ENCODE measurements at places on chromosomes 7 and 10. TPM values are rescaled to one million over a fixed set of nuclear protein-coding genes. Genes with fewer than 3 reads are reported as not detected.

The MYO1G gene
- total RNA-seq, result 0.63 TPM

The FXYD4 gene
- total RNA-seq, result 1.4 TPM

The GNAI1 gene
- total RNA-seq, result 59.0 TPM

The SPDYE9 gene
- 7.3 TPM for total RNA-seq

The CH25H gene
- total RNA-seq, result not detected

The TMEM139 gene
- total RNA-seq, result 2.2 TPM

The LRRC72 gene
- 0.79 TPM for total RNA-seq

The GDF10 gene
- total RNA-seq, result 34.4 TPM

The PNLIPRP3 gene
- not detected for total RNA-seq

The VAX1 gene
- total RNA-seq, result 0.56 TPM

The DRGX gene
- not detected for total RNA-seq

GRCh38 chr10:11712744-11713143 lies 29.4 kb upstream of the ECHDC3 start:
- DNase-seq, result no peak

DNA sequence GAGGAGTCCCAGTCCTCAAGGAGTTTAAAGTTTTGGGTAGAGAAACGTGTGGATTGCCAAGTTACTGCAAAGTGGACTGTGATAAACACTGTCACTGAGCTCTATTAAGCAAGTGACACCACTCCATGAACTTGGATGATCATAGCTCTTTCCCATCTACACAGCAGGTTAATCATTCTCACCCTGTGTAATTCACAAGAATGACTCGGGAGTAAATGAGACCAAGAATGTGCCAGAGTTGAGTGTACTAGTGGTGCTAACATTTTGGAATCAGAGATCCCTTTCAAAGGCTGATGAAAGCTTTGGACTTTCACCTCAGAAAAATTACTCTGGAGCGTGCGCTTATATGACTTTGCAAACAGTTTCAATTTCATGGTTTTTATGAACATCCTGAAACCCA lies 80.8 kb downstream of the RBM20 start:
- no peak for DNase-seq

DNA sequence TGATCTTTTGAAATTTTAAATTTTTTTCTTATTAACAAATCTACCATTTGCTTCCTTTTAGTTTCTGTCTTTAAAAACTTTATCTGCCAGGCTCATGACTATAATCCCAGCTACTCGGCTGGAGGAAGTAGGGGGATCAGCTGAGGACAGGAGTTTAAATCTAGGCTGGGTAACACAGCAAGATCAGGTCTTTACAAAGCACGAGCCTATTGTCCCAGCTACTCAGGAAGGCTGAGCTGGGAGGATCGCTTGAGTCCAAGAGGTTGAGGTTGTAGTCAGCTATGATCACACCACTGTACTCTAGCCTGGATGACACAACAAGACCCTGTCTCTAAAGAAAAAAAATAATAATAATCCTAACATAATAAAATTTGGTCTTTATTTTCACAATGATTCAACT lies 17.5 kb downstream of the DPY19L1 start:
- no peak for DNase-seq

- no peak for DNase-seq
These were observed 35.9 kb downstream of the ADCY1 start for GRCh38 chr7:45610019-45610418.

DNA sequence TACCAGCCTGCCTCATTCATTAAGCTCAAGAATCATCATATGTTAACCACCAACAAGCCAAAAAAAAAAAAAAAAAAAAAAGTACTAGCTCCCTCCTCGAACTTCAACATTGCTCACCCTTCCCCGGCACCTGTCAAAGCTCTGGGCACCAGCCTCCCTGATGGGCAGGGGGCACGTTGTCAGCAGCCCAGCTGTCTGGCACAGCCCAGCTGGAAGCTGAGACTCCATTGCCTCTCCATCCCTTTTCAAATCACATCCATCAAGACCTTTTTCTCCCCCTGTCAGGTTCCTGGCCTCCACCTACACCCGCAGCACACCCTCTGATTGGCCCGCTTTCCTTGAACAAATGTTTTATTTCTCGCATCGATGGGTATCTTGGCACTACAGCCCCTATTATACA lies 913.3 kb upstream of the AUTS2 start:
- no peak for DNase-seq

GRCh38 chr7:159103382-159104187 lies 41.1 kb downstream of the VIPR2 start:
- DNase-seq, result no peak

GRCh38 chr10:118246332-118247295 lies 95.5 kb downstream of the FAM204A start:
- no peak for DNase-seq

DNA sequence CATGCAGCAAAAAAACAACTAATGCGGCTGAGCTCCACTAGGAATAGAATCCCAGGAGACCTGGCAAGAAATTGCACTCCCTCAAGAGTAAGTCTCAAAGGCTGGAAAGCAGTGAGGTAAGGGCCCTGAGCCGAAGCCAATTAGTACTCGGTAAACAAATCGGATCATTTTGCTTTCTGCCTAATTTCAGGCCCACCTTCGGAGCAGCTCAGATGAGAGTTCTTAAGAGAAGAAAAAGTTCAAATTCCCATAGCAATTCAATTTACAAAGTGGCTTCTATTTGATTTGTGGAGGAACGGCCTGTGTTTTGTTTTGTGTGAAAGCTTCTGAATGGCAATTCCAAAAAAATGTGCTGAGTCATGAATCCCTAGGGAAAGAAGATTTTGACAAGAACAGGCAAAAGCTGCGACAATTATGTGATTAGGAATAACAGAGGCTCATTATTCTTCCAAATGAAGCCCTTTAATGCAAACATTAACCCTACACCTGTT lies 60.9 kb downstream of the SLC16A9 start:
- no peak for DNase-seq

DNA sequence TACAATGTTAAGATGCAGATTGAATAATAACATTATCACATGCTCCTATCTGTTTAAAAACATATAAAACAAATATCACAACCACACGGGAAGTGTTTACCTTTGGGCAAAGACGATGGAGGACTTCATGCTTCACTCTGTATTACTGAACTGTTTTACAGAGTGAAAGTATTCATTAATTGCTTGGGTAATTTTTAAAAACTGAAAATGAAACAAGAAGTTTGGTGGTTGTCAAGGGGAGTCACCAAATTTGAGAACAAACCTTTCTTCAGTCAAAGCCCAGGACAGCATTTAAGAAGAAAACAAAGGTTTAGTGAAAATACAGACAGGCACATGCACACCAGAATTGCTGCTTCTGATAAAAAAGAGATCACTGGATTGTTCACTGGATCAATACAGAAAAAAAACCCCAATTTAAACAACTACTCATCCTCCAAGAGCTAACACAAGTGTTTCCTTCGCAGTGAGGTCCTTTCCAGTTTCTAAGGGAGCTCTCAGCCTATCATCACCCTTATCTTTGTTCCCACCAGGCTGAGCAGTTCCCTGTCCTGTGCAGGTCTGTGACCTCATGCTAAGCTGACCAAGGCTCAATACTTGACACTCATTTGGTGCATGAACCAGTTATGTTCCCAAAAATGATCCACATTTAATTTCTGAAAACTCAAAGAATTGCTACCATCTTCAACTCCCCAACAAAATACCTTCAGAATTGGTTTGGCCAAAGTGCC lies 8.8 kb downstream of the PARP12 start:
- no peak for DNase-seq

GRCh38 chr10:101014230-101014884 lies 14.7 kb downstream of the LZTS2 start:
- DNase-seq, result peak; percentile 89

DNA sequence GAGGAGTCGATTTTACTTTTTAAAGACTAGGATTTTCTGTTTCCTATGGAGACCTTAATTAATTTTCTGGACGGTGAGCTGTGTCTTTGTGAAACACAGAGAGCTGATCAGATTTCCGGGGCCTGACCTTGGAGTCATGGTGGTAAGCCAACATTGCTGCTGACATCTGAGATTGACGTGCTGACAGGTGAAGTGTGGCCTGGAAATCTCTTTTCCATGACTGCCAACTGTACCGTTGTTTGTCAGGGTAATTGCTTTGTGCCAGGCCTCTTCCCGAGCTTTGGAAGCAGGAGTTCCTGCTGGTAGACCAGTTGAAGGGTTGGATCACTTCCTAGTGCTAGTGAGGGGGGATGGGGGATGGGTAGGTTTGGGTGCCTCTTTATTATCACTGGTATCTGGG lies 71.2 kb downstream of the ADRA2A start:
- no peak for DNase-seq

- no peak for DNase-seq
These were observed 330.1 kb downstream of the EXOC4 start for GRCh38 chr7:133582766-133583523.

- no peak for DNase-seq
These were observed 277.1 kb downstream of the TCERG1L start for GRCh38 chr10:131034451-131034850.

GRCh38 chr10:70166394-70166793 lies 3.9 kb downstream of the SAR1A start:
- DNase-seq, result no peak

DNA sequence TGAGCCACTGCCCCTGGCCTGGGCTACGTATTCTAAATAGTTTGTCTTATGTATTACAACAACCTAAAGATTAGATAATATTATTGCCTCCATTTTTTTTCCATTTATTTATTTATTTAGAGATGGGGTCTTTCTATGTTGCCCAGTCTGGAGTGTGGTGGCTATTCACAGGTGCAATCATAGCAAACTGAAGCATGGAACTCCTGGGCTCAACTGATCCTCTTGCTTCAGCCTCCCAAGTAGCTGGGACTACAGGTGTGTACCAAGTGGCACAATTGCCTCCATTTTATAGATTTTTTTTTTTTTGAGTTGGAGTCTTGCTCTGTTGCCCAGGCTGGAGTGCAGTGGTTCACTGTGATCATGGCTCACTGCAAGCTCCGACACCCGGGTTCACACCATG lies 6.5 kb upstream of the TRA2A start:
- DNase-seq, result no peak

- no peak for DNase-seq
These were observed 155.2 kb downstream of the ARID5B start for GRCh38 chr10:62056698-62057097.

DNA sequence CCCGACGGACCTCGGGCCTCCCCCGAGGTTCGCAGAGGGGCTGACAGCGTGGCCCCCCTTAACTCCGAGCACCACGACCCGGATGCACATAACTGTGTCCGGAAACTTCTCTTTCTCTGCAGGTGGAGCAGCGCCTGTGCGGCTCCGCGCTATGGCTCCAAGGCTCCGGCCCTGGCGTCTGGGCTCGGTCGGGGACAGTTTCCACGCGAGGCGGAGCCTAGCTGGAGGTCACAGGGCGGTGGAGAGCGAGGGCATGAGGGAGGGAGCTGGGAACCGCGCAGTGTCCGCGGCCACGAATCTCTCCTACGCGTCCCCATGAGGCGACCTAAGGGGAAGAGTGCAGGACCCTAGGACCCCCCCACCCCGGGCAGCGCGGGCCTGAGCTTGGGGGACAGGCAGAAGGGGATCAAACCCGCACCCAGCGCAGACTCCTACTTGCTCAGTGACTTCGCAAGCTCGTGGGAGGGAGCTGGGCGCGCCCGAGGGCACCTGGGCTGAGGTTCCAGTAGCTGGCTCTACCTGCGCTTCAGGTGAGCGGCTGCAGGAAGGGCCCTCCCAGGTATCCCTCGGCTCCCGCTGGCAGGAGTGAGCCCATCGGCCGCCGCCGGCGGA lies 8.6 kb upstream of the MNX1 start:
- no peak for DNase-seq

DNA sequence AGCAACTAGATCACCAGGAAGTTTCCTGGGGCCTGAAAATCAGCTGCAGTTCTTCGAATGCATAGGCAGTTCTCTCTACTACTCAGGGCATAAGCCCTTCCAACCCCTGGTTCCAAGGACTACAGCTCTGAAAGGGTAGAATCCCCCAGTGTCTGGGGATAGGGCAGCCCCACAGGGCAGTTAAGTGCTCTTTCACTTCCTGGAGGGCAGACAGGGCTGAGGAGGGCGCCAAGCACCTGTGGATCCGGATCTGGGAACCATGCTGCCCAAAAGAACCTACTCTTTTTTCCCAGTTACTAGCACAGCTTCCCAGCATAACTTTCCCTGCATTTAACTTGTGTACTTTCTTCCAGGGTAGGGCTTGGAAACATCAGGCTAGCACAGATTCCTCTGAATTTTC lies 41.1 kb downstream of the CXCL12 start:
- DNase-seq, result no peak

GRCh38 chr7:31134246-31135188 lies 82.4 kb downstream of the ADCYAP1R1 start:
- peak; percentile 89 for DNase-seq

DNA sequence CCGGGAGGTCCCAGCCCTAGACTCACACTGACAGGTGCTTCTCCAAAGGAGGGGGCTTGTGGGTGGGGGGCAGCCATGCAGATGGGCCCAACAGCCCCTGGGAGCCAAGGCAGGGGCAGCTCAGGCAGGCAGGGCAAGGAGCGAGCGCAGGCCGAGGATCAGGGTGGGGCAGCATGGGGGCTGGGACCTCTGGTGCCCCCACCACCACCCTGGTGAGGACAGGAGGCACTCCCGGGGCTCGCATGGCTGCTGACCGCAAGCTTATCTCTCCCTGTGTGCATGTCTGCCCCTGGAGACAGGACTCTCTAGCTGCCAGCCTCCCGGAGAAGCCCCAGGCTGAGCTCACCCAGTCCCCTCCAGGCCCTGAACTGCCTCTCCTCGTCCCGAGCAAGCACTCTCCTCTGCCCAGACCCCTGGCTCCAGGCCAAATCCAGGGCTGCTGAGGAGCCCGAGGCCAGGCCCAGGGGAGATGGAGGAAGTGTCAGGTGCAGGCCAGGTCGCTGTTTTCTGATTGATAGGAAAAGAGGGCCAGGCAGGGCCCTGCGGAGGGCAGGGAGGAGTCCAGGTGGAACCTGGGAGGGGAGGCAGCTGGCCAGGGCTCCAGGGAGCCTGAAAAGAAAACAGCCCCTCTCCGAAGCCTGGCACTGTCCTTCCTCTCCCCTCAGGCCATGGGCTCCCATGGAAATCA lies 39.0 kb downstream of the PDGFA start:
- DNase-seq, result no peak

DNA sequence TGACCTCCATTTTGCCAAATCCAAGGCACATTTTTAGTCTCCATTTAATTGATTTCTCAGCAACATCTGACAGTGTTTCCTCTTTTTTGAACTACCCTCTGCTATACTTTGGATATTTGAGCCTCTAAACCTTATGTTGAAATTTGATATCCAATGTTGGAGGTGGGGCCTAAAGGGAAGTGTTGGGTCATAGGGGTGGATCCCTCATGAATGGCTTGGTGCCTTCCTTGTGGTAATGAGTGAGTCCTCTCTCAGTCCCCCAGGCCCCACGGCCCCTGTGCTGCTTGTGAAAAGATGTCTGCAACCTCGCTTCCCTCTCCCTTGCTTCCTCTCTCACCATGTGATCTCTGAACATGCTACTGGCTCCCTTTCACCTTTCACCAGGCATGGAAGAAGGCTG lies 96.8 kb upstream of the DGKB start:
- DNase-seq, result no peak

Measured in testis (tissue), 5 donors.